CD4-positive, alpha-beta T cell treated with Interleukin-1 beta for 1 hour (primary cell): ENCODE measurements at places on chromosomes 2 and 18.
A peak's percentile ranks its signal among the peaks of the same experiment; 100 is the strongest.

- DNase-seq: no peak
Observed at GRCh38 chr18:28149810-28150420, 27.0 kb downstream of the CDH2 start.

DNA sequence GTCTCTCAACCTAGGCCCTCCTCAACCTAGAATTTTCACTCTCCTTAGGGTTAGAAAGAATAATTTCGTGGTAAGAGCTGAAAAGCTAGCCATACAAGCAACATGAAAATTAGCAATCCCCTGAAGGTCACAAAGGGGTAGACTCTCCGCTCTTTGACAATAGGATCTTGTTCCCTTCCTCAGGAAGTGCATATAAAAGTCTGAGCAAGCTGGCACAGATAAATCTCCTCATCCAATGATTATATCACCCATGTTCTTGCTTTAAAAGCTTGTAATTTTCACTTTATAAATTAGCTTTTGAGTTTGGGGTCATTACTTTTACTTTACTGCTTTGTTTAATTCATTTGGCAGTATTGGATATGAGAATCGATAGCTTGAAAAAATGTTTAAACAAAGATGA is 852.3 kb upstream of the CRIM1 start:
- DNase-seq: no peak

- DNase-seq: peak; percentile 50
Observed at GRCh38 chr2:143452817-143453451, 323.7 kb downstream of the ARHGAP15 start.

- no peak for DNase-seq
Observed at GRCh38 chr2:197675711-197676188, 363 bp upstream of the RFTN2 start.

- peak; percentile 58 for DNase-seq
Observed at GRCh38 chr2:172086241-172087206, 1.2 kb downstream of the DLX1 start.

- no peak for DNase-seq
Observed at GRCh38 chr2:199814817-199815211, 36.2 kb downstream of the FTCDNL1 start.

- no peak for DNase-seq
Observed at GRCh38 chr2:237875256-237876060, 16.0 kb downstream of the RAMP1 start.

DNA sequence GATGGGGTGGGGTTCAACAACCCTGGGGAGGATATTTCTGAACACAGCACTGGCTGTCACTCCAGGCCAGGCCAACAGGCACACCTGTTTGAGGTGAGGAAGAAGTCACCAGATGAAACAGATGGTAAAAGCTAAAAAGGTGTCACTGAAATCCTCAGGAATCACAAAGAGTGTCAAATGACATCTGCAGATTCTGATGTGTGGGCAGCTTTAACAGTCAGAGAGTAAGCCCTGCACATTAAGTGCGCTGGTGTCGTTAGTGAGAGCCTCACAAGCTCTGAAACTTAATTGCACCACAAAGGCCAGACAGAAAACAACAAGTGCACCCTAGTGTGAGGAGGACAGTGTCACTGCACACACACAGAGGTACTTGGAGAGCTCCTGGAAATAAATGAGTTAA is 13.6 kb downstream of the FLACC1 start:
- DNase-seq: no peak

- DNase-seq: peak; percentile 26
Observed at GRCh38 chr2:102366406-102367112, 11.0 kb downstream of the IL18R1 start.

DNA sequence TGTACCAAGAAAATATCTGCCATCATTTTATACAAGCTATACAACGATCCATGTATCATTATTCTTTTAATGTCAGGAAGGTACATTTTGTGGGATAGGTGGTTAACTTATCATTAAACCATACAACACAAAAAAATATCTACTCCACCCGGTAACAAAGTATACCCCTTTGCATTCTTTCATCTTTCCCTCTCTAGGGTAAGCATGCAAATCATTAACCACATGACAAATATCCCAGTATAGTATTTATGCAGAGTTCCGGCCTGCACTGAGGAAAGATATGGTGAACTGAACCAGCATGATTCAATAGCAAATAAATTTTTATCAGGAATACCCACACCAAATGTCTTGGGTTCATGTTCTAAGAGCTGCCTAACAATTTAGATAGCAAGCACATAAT is 22.5 kb upstream of the SULT1C2 start:
- DNase-seq: no peak

DNA sequence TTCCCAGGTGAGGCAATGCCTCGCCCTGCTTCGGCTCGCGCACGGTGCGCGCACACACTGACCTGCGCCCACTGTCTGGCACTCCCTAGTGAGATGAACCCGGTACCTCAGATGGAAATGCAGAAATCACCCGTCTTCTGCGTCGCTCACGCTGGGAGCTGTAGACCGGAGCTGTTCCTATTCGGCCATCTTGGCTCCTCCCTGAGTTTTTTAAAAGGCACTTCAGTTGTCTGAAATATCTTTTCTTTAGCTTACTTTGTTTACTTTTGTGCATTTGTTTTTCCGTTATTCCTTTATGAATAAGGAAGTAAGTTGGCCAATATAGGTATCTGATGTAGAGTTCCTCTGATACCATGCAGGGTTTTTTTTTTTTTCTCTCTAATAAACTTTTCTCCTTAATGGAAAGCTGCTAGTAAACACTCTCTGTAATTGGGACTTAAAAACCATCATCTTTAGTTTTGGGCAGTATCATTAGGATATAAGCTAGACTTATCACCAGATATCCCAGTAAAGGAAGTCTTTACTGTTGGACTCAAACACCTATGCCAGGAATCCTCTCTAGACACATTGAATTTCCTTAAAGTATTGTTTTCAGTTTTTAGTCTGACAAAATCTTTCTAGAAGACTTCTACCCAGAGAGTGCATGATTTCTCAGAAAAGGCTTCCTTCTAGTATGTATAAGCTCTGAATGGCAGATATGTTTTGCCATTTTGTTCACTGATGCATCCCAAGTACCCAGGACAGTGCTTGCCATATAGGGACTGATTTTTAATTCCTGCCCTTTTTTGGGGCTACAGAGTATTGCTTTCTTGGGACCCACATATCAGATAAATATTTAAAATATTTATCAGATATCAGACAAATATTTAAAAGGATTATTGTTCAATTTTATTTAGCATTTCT is 35.8 kb upstream of the DYSF start:
- DNase-seq: no peak

- no peak for DNase-seq
Observed at GRCh38 chr2:224601923-224602322, 16.8 kb upstream of the CUL3 start.

GRCh38 chr2:106062627-106063026 is 131.5 kb downstream of the UXS1 start:
- DNase-seq: no peak

- no peak for DNase-seq
Observed at GRCh38 chr2:189178726-189179569, 613 bp downstream of the COL5A2 start.

DNA sequence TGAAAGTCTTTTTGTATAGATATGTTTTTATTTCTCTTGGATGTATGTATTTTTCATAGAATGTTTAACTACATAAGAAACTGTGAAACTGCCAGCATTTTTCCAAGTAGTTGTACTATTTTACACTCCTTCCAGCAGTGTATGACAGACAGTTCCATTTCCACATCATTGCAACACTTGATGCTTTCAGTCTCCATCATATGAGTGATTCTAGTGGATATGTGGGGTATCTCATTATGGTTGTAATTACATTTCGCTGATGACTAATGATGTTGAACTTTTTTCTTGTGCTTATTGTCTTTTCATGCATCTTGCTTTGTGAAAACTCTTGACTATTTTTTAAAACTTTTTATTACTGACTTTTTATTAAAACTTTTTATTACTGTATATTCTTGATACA is 101.4 kb downstream of the ARHGAP28 start:
- DNase-seq: no peak

GRCh38 chr2:59196491-59196890 is 955.4 kb upstream of the FANCL start:
- DNase-seq: no peak

DNA sequence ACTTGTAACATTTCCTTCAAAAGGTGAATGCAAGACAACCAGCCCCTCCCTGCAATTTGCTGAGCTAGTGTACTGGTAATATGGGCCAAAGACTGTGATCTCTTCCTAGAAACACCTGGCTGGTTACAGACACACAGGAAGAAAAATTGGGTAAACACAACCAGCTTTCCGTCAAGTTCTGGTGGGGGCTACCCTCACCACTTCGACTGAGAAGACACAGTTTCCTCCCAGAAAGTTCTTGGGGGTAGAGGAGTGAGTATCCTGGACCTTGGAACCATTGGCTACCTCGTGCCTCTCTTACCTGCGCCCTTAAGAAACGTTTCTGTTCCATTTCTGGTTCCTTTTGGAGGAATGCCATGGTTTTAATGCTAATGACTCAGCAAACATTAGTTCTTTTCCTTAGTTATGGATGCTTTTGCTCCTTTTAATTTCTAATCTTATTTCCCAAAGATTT is 120.9 kb upstream of the DLX2 start:
- DNase-seq: no peak

DNA sequence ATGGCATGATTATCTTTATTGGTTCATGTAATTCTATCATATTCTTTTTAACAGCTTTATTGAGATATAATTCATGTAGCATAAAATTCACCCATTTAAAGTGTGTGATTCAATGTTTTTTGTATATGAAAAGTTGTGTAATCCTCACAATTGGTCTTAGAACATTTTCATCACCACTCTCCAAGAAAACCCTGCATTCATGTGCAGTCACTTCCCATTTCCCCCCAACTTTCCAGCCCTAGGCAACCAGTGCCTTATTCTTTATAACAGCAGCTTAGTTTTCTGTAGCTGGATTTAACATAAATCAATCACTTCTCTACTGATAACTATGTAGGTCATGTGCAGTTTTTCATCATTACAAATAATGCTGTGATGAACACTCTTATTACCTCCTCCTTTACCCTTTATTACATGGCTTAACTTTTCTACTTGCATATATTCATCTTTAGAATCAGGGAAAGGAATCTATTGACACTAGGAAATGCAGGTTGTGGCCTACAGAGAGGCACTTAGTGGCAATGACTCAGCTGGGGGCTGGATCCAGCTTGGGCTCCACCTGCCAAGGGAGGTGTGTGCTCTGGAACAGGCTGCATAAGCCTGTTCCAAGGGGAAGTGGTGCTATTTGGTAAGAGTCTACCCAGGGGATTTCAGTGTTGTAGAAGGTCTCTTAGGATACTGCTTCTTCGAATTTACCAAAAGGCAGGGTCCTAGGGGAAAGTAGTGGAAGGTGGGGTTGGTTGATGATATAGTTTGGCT is 89.1 kb downstream of the ETAA1 start:
- DNase-seq: no peak

DNA sequence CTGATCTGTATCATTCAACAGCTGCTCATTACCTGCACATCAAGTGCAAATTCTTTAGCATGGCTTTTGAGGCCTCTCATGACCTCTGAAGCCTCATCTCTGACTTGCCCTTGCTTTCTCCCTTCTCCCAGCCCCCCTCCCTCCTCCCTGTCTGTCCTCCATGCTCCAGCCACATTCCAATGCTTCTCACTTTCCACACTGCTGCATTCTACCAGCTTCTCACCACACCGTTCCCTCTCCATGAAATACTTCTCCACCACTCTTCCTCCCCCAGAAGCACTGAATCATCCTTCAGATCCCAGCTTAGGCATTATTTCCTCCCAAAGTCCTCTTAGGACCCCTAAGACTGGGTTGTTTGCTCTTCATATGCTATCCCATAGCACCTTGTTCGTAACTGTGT is 26.9 kb downstream of the GCG start:
- no peak for DNase-seq

DNA sequence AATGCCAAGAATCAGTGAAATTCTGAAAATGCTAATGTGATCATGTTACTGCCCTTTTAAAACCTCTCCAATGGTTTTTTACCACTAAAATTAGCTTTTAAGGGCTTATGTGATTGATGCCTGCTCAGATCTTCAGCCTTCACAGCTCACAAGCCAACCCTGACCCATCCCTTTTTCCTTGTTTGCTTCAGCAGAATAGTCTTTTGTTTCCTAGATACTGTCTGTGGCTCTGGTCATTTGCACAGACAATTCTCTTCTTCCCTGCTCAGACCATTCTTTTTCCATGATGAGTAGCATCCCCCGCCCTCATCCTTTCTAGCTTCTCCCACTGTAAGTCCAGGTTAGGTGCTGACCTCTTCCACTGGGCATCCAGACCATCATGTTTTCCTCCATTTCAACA is 164.9 kb upstream of the NT5C1B start:
- no peak for DNase-seq

GRCh38 chr2:233044974-233045605 is 12.6 kb downstream of the NEU2 start:
- no peak for DNase-seq

DNA sequence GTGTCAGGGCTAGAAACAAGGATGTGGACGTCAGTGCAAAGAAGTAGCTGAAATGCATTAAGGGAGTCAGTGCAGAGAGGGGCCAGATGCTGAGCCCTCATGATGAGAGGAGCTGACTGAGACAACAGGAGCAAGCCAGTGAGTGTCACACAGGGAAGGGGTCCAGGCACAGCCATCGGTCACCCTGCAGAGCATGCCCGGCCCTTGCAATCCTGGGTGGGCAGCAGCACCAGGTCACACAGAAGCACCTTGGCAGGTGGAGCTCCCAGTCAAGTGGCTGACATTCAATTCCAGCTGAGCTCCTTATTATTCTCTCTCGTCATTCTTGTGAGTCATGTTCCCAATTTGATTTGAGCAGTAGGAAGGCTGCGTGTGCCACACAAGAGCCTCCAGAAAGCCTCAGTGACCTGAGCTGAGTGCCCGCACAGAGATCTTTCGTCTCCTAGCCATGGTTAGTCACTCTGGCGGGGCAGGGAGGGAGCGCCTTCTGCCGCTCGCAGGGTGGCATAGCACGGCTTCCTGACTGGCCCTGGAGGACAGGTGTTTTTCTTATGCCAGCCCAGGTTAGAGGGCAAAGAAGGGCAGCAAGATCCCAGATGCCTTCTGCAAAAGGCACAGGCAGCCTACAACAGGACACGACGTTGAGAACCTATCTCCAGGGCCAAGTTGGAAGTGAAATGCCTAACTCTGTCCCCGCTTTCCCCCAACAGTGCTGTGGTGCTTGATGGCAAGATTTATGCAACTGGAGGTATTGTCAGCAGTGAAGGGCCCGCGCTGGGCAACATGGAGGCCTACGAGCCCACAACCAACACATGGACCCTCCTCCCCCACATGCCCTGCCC is 220.9 kb downstream of the ATAD2B start:
- no peak for DNase-seq

DNA sequence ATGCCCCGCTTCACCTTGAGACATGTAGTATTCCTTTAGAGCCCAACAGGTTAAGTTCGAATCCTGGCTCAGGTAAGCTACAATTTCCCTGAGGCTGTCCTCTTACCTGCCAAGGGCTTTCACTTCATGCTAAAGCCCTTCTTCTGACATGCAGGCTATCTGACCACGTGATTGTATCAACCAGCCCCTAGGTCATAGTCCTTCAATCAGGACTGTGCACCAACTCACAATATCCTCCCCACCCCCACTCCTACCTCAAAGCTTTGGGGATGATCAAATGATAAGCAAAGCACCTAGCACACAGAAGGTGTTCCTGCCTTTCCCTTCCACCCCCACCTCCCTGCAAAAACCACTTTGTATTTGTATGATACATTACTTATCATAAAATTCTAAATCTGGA is 78.9 kb downstream of the AAK1 start:
- no peak for DNase-seq

GRCh38 chr2:55102056-55102812 is 52.0 kb upstream of the RTN4 start:
- no peak for DNase-seq

GRCh38 chr18:74395648-74396154 is 61.4 kb downstream of the DIPK1C start:
- DNase-seq: no peak
